Osteoblast (primary cell): ENCODE measurements at places on chromosomes 16 and 17. TPM values are rescaled to one million over a fixed set of nuclear protein-coding genes. Genes with fewer than 3 reads are reported as not detected.
A peak's percentile ranks its signal among the peaks of the same experiment; 100 is the strongest.

The HOXB1 gene
- total RNA-seq = not detected in 2 replicates

The MEFV gene
- under 0.01 TPM in 1 of 2 replicates, not detected in the other for total RNA-seq

The HS3ST3B1 gene
- 9.4 and 13.4 TPM in 2 replicates for total RNA-seq

The VWA3A gene
- total RNA-seq = under 0.01 and 0.36 TPM in 2 replicates

GRCh38 chr16:56874800-56875199, 9.8 kb downstream of the SLC12A3 start:
- H3K27me3 ChIP-seq = no peaks in the 10 kb centered on the region
- H3K4me3 ChIP-seq = no peak overlapping the region
- no peaks in the 10 kb centered on the region for H3K36me3 ChIP-seq
- peak; percentile 75 for DNase-seq
- no peak overlapping the region for H3K27ac ChIP-seq

GRCh38 chr17:34248511-34249024, 6.5 kb upstream of the CCL2 start:
- no peak overlapping the region for H3K4me3 ChIP-seq
- no peak for DNase-seq
- peaks cover 56% of the 10 kb centered on the region for H3K4me1 ChIP-seq
- no peaks in the 10 kb centered on the region for H3K36me3 ChIP-seq
- peak overlapping the region; percentile 95 for H3K27ac ChIP-seq

DNA sequence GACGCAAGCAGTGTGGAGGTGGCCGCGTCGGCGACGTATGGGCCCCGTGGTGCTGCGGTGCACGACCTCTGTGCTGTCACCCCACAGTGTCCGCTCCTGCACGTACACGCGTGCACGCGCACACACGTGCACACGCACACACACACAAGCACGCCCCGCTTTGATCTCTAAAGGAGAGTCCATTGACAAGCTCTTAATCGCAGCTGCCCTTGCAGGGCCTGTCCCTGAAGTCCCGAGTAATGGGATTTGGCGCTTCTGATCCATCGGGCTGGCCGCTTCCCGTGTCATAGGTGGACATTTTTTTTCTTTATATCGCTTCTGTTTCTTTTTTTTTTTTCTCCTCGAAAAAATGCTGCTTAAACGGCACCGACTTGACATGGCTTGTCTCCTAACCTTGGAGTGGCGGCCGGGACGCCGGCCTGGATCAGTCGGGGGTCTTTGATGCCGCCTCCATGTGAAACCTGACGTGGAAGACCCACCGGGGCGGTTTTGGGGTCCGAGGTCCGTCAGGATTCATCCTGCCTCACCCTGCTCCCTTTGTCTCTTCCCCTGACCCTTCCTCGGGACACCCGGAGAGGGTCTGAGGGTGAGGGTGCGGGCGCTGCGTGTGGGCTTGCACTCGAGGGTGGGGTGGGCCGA, 8.3 kb upstream of the AXIN1 start:
- H3K4me1 ChIP-seq = no peaks in the 10 kb centered on the region
- DNase-seq = no peak
- peaks cover 8% of the 10 kb centered on the region for H3K27me3 ChIP-seq
- H3K27ac ChIP-seq = no peak overlapping the region

- H3K4me3 ChIP-seq = no peak overlapping the region
- H3K4me1 ChIP-seq = no peaks in the 10 kb centered on the region
- no peak overlapping the region for H3K27ac ChIP-seq
Measured at GRCh38 chr16:57357330-57358085, 1.1 kb upstream of the CCL22 start.

- H3K27me3 ChIP-seq = no peaks in the 10 kb centered on the region
- DNase-seq = peak; percentile 19
- H3K27ac ChIP-seq = peak overlapping the region; percentile 48
- H3K4me1 ChIP-seq = peaks cover 35% of the 10 kb centered on the region
Measured at GRCh38 chr17:77461277-77462057, 320.7 kb downstream of the SEC14L1 start.

DNA sequence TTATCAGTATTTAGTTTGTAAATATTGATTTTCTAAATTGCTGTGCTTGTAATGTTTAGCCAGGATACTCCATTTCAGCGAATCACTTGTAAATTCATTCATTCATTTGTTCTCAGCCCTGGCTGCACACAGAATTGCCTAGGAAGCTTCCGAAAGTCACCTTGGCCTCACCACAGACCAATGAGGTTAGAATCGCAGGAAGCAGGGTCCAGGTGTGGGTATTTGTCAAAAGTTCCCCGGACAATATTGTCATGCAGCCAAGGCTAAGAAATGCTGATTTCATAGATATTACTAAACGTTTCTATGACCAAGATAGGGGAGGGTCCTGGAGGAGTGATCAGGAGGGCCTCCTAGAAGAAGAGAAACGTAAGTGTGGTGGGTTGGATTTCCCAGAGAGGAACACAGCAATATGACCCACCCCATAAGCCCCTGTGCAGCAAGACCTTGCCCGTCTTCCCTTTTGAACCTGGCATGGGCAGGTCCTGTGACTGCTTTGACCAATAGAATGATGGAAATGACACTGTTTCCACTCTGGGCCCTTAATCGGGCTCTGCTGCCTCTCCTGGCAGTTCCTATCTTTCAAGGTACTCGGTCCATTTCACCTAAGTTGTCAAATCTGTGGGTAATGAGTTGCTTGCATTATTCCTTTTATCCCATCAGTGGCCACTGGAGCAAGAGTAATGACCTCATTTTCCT, 238.7 kb downstream of the FOXL1 start:
- H3K27me3 ChIP-seq = peaks cover 44% of the 10 kb centered on the region
- no peak overlapping the region for H3K27ac ChIP-seq
- H3K4me3 ChIP-seq = no peak overlapping the region
- no peaks in the 10 kb centered on the region for H3K36me3 ChIP-seq

- peak overlapping the region; percentile 38 for H3K4me3 ChIP-seq
- peaks cover 19% of the 10 kb centered on the region for H3K4me1 ChIP-seq
- no peaks in the 10 kb centered on the region for H3K27me3 ChIP-seq
- H3K27ac ChIP-seq = peak overlapping the region; percentile 85
Measured at GRCh38 chr17:72976971-72977770, 115.3 kb downstream of the SLC39A11 start.

DNA sequence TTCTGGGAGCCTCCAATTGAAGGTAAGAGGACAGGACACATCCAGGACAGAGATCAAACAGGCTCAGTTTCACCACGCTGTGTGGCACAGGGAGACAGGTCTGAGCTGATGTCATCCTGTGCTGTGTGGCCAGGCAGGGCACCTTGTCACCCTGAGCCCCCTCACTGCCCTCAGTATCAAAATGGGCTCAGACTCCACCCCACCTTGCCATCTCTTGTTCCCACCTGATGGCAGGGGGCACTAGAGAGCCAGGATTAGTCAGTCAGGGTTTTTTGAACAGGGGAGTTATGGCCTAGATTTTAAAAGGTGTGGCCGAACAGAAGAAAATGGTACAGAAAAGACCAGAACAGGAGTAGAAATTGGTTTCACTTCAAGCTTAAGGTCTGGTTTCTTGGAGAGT, 2.6 kb downstream of the KAT2A start:
- no peaks in the 10 kb centered on the region for H3K27me3 ChIP-seq
- peaks cover 26% of the 10 kb centered on the region for H3K36me3 ChIP-seq
- no peak overlapping the region for H3K4me3 ChIP-seq
- H3K4me1 ChIP-seq = peaks cover 9% of the 10 kb centered on the region
- DNase-seq = peak; percentile 84
- no peak overlapping the region for H3K27ac ChIP-seq

GRCh38 chr17:70181376-70181775, 12.0 kb downstream of the KCNJ2 start:
- no peak overlapping the region for H3K4me3 ChIP-seq
- H3K4me1 ChIP-seq = no peaks in the 10 kb centered on the region
- H3K27me3 ChIP-seq = no peaks in the 10 kb centered on the region
- H3K36me3 ChIP-seq = no peaks in the 10 kb centered on the region

DNA sequence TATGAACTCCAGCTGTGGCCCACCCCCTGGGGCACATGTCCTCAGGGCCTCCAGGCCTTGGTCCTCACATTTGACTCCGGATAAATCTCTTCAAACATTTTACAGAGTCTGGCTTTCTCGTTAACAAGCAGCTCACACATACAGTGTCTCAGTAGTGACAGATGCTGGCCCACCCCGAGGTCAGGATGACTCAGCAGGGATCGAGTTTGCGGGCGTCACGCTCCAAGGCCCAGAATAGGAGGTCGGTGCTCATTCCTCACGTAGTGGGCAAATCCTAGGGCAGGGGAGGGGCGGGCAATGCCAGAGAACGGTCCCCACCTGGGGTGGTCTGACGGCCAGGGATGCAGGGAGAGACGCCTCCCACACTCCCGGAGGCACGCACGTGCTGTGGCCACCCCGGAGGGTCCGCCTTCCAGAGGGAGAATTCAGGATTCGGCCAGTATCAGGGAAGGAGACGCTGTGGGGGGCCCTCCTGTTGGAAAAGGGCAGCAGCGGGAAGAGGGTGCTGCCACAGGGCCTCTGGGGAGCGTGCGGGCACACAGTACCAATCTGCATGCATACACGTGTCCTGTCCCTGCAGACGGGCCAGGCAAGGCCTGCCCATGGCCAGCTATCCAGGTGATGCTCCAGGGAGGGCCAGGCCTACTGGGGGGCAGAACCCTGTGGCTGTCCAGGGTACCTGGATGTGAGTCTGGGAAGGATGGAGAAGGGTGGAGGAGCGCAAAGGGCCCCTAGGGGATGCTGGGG, 8.6 kb downstream of the SLC7A5 start:
- peak overlapping the region; percentile 30 for H3K4me3 ChIP-seq
- peaks cover 51% of the 10 kb centered on the region for H3K4me1 ChIP-seq
- peaks cover 29% of the 10 kb centered on the region for H3K36me3 ChIP-seq
- no peaks in the 10 kb centered on the region for H3K27me3 ChIP-seq
- DNase-seq = peak; percentile 94
- H3K27ac ChIP-seq = peak overlapping the region; percentile 83

DNA sequence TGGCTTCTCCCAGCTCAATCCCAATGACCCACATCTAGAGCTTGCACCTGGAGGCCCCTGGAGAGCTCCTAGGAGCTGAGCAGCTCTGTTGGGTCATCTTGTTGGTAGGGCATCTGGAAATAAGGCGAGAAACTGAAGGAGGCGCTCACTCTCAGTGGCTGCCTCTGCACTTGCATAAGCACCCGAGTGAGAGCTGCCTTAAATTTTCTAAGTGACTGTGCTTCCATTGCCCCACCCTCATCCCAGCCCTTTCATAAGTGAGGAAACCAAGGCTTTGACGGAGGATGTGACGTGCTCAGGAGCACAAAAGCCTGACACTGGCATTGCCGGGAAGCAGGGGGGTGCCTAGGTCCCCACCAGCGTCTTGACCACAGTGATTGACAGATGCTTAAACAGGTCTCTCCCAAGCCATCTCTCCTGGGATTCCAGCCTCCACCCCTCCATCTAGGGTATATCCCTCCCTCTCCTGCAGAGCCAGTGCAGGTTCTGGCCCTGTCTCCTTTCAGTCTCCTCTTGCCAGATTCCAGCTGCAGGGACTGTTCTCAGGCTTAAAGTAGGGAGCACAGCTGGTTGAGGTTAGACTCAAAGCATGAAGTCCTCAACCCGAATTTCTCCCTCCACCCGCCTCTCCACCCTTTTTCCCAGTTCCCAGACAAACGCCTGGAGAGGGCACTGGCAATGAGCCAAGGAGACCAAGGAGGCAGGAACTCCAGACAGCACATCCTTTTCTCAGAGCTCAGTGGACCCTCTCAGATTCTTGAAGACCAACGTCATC, 113.7 kb downstream of the IRX5 start:
- H3K36me3 ChIP-seq = no peaks in the 10 kb centered on the region
- H3K27me3 ChIP-seq = peaks cover 12% of the 10 kb centered on the region
- no peak for DNase-seq
- no peak overlapping the region for H3K27ac ChIP-seq
- H3K4me3 ChIP-seq = no peak overlapping the region

DNA sequence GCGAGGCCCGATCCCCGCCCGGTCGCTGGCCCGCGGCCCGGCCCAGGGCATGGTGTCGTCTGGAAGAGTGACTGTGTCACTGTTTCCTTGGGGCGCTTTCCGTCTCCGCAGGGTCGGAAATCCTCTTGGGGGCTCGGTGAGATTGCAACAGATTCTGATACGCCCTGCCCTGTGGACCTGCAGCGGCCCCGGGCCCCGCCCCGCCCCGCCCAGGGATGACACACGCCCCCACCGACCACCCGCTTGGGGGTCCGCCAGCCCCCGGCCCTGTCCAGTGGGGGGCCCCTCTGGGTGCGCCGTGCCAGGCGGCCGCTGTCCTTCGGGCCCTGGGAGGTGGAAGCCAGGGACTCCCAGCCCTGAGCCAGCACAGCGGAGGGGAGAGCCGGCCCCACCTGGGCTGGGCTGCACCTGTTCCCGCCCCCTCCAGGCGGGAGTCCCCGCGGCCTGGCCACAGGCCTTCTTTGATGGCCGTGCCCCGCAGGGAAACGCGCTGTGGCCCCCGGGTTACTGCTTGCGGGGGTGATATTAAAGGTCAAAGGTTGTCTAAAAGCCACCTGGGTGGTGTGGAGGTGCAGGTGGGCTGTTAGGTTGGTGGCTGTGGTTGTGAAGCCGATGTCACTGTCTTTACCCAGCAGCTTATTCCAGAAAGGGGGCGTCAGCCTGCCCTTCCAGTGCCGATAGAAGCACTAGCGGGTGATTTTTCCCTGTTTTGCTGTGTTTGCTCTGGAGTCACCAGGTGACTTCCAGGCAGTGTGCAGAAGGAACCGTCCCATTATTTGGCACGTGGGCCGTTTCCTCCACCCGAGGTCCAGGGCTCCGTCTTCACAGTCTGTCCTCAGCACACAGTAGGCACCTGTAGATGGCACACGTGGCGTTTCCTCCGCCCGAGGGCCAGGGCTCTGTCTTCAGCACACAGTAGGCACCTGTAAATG, 752 bp downstream of the TBC1D24 start:
- no peak for DNase-seq
- no peaks in the 10 kb centered on the region for H3K27me3 ChIP-seq
- no peaks in the 10 kb centered on the region for H3K36me3 ChIP-seq
